ENCODE measurements at places on chromosomes 5 and 9.

- no peak for DNase-seq
These were observed 1014.9 kb upstream of the COX7C start for GRCh38 chr5:85602843-85603242.

DNA sequence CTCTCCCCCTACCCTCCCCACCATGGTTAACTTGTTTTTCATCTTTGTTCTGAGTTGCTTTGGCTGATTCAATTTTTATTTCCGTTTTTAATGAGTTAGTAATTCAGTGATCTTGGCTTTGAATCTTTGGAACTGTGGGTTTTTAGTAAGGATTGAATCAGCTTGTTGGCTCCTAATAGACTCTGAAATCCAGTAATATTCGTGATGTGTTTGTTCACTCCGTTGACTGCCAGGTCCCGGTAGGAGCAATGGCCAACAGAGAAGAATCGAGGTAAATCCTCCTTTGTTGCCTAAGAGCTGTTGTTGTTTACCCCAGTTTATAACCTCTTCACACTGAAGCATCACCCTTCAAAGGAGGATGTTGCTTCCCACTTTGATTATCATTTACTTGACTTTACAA, 92.7 kb downstream of the PCSK1 start:
- no peak for DNase-seq

DNA sequence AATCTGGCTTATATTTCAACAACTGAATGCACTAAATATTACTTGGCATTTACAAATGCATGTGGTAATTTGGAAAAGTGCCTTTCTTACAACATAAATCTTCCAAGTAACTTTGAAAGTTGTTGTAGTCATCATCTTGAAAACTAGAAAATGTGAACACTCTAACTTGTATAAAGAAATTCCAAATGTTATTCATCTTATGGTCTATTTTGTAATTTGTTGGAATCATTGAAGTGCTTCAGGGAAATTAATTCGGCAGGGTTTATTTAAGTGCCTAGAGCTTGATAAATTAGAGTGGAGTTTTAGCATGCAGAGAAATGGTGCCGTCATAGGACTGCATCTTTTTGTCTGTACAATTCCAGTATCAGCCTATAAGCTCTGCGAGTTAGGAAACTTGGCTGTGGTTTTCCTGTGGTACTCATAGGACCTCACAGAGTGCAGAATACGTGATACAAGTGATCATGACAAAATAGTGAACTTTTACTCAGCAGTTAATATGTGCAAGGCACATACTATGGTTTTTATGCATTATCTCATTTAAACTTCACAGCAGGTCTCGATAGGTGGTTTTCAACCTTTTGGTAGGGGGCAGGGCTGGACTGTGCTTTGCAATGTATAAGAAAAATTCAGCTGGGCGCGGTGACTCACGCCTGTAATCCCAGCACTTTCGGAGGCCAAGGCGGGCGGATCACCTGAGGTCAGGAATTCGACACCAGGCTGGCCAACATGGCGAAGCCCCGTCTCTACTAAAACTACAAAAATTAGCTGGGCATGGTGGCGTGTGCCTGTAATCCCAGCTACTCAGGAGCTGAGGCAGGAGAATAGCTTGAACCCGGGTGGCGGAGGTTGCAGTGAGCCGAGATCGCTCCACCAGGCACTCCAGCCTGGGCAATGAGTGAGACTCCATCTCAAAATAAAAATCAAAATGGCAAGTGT, 79.6 kb downstream of the RAI14 start:
- DNase-seq, result no peak

- DNase-seq, result no peak
These were observed 45.2 kb downstream of the UBE2QL1 start for GRCh38 chr5:6493681-6494454.

DNA sequence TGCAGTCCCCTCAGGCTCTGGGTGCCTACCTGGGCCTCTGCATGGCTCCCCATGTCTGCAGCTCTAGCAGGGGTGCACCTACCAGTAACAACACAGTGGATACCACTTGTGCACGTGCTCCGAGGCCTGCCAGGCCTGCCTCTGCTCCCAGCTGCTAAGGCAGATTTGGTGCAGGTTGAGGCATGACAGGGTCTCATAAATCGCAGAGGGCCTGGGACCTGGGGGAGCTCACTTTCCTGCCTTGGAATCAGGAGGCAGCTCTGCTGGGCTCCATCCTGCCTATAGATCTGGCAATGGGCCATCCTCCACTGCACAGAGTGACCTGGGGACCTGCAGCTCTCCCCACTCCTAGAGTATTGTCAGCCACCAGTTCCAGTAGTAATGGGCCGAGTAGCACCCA, 121.9 kb upstream of the CXCL14 start:
- no peak for DNase-seq

Data from activated CD4-positive, alpha-beta T cell treated with anti-CD3 and anti-CD28 coated beads, Interleukin-2, amount 50 U/mL, for 1 hour (primary cell).